ENCODE measurements at places on chromosomes 1 and 21.

DNA sequence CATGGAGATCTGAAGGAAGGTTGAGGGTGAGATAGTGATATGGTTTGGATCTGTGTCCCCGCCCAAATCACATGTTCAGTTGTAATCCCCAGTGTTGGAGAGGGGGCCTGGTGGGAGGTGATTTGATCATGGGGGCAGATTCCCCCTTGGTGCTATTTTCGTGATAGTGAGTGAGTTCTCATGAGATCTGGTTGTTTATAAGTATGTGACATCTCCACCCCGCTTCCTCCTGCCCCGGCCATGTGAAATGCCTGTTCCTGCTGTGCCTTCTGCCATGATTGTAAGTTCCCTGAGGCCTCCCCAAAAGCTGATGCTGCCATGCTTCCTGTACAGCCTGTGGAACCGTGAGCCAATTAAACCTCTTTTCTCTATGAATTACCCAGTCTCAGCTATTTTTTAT is 451.9 kb upstream of the VAMP3 start:
- no peak for DNase-seq

DNA sequence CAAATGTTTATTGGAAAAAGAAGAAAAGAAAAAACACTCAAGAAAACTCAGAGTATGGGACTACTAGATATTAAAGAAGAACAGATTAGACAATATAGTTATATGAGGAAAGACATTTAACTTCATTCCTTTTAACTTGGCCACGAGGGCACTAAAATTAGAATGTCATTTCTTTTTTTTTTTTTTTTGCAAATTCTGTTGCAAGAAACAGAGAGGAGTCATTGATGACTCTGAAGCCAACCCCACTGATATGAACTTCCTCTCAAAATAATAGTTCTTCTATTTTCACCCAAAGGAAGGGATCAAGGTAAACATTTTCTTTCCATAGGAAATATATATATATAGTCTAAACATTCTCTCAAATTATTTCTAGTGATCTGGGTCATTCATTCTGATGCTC is 24.6 kb upstream of the PEX19 start:
- no peak for DNase-seq

DNA sequence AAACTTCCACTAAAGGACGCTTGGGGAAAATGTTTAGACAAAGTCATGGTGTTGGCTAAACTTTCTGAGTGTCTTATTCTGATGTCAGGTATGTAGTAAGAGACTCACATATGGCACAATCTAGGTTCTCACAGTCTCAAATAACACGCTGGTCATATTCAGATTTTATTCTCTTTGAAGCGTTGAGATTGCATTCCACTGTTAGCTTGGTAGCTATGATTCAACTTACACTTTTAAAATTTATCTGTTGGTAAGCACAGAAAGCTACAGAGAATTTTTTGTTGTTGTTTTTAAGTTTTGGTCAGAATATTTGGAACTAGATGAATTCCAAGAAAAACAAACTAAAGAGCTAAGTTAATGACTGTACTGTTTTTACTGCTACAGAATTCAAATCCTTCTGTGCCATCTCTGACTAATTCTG is 126.7 kb downstream of the PRRX1 start:
- DNase-seq: no peak

DNA sequence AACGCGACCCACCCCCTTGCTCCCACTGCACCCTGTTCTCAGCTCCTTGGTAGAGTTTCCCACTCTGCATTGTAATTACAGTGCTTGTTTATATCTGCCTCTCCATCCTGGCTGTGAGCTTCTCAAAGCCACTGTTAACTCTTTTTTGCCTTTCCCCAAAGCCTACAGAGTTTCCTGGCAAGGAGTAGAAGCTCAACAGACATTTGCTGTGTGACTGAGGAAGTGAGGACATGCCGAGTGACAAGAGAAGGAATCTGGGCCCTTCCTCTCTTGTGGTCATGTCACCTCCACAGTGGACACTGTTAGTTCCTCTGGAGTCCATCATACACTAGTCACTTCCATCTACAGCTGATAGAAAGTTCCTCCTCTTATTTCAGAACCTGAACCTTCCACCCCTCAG is 6.1 kb upstream of the IGSF8 start:
- DNase-seq: no peak

DNA sequence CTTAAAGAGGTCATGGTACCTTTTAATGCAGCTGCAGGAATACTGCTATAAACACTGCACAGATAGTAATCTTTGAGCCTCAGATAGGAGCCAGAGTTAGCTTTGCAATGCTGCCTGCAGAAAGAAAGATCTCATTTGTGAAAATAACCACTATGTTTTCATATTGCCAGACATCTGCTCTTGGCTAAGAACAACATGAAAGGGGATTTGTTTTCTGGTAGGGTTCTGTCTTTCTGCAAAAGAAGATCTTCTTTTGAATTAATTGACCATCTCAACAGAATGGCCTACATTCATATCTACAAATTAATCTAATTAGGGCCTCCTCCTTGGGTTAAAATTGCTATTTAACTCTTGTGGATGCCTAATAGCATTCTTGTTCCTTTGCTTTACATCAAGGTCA is 177.6 kb upstream of the DPYD start:
- no peak for DNase-seq

- DNase-seq: no peak
These were observed 33.1 kb upstream of the LBR start for GRCh38 chr1:225460737-225461532.

All from left lung (tissue), 14 donors.